ENCODE measurements at places on chromosomes 4 and X.

GRCh38 chr4:149311076-149311475 is 504.6 kb downstream of the IQCM start:
- no peak for DNase-seq

- DNase-seq: no peak
These were observed 67.7 kb upstream of the FAM9A start for GRCh38 chrX:8868906-8869305.

DNA sequence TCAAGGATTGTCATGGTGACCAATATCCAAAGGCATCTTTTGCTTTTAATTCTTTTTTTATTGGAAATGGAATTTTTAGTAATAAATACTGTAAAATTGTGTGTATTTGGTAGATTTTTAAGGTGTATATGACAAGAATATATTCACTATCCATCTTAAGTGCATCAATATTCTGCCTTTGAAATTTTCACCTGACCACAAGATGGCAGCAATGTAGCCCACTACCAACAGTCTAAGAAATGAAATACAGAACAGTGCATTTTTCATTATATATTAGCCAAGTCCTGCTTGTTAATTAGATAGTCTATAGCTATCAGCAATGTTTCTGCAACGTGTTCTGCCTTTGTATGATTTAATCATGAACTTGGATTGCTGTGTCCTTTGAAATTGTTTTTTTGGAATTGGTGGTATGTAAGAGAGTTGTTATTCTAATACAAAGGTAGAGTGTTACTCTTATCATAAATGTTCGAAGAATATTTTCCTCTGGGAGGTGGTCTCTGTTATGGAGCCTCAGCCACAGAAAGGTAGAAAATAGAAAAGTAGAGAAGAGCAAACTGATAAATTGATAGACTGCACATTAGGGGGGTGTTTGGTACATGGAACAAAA is 38.2 kb downstream of the HPGDS start:
- peak; percentile 1 for DNase-seq

- no peak for DNase-seq
These were observed 23.3 kb downstream of the ARHGAP24 start for GRCh38 chr4:85498068-85498733.

- no peak for DNase-seq
These were observed 2.0 kb upstream of the FATE1 start for GRCh38 chrX:151713849-151714248.

DNA sequence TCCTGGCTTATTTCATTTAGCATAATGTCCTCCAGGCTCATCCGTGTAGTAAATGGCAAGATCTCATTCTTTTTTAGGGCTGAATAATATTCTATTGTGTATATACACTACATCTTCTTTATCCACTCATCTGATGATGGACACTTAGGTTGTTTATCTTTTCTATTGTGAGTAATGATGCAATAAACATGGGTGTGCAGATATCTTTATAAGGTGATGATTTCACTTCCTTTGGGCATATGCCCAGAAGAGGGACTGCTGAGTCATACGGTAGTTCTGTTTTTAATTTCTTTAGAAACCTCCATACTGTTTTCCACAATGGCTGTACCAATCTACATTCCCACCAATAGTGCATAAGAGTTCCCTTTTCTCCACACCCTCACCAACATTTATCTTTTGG is 317.6 kb upstream of the CNKSR2 start:
- DNase-seq: no peak

GRCh38 chr4:15714646-15715435 is 12.0 kb downstream of the BST1 start:
- DNase-seq: no peak

GRCh38 chr4:148415500-148415899 is 26.7 kb downstream of the NR3C2 start:
- DNase-seq: no peak

DNA sequence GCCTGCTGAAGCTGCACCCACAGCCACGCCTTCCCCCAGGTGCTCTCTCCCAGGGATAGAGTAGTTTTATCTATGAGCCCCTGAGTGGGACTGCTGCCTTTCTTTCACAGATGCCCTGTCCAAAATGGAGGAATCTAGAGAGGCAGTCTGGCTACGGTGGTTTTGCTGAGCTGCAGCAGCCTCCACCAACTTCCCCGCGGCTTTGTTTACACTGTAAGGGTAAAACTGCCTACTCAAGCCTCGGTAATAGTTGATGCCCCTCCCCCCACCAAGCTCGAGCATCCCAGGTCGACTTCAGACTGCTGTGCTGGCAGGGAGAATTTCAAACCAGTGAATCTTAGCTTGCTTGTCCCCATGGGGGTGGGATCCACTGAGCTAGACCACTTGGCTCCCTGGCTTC is 84.5 kb downstream of the PRKG2 start:
- no peak for DNase-seq

GRCh38 chr4:181503687-181504390 is 739.4 kb upstream of the TENM3 start:
- DNase-seq: peak; percentile 57

DNA sequence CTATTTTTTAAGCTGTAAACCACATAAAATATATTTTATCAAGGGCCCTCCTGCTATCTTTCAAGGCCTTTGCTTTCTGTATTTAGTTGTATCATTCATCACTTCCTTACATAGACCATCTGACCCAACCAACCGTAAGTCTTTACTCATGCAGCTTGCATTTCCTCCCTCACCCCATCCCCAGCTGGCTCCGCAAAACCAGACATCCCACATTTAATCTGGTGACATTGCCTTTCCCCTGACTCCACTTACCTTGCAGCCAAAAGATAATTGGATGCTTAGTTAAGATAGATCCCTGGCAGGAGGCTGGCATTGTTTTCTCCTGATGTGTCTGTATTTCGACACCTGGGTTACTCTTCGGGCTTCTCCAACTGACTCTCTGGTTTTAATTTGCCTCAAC is 183.7 kb upstream of the LDB2 start:
- no peak for DNase-seq

GRCh38 chr4:3318561-3319021 is 25.8 kb downstream of the RGS12 start:
- DNase-seq: no peak

- no peak for DNase-seq
These were observed 69.1 kb upstream of the FBXW7 start for GRCh38 chr4:152605031-152605430.

DNA sequence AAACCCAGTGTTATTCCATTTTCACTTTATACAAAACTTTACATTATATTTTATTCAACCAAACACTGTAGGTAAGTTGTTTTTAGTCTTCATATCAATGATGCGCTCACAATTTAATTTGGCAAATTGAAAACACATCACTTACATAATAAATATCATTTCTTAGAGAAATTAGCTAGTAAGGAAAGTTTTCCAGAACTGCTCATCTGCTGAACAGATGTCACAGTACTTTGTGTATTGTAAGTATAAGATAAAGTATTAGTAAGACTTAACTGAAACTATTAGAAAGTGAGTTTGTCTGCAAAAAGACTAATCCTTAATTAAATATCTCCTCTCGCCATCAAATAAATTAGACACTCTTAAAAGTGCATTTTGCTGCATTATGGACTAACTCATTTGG is 108.7 kb upstream of the PACRGL start:
- no peak for DNase-seq

GRCh38 chrX:44223150-44223549 is 120.3 kb downstream of the EFHC2 start:
- no peak for DNase-seq
